ENCODE measurements at places on chromosomes 7 and 10. TPM values are rescaled to one million over a fixed set of nuclear protein-coding genes. Genes with fewer than 3 reads are reported as not detected.
A peak's percentile ranks its signal among the peaks of the same experiment; 100 is the strongest.

GRCh38 chr7:3431306-3431705 lies 130.3 kb downstream of the SDK1 start:
- no peaks in the 10 kb centered on the region for H3K27me3 ChIP-seq
- H3K4me3 ChIP-seq = no peak overlapping the region
- H3K4me1 ChIP-seq = no peaks in the 10 kb centered on the region
- no peak for DNase-seq

Gene SLC13A1
- total RNA-seq = not detected

Gene DLD
- 51.1 TPM for total RNA-seq

DNA sequence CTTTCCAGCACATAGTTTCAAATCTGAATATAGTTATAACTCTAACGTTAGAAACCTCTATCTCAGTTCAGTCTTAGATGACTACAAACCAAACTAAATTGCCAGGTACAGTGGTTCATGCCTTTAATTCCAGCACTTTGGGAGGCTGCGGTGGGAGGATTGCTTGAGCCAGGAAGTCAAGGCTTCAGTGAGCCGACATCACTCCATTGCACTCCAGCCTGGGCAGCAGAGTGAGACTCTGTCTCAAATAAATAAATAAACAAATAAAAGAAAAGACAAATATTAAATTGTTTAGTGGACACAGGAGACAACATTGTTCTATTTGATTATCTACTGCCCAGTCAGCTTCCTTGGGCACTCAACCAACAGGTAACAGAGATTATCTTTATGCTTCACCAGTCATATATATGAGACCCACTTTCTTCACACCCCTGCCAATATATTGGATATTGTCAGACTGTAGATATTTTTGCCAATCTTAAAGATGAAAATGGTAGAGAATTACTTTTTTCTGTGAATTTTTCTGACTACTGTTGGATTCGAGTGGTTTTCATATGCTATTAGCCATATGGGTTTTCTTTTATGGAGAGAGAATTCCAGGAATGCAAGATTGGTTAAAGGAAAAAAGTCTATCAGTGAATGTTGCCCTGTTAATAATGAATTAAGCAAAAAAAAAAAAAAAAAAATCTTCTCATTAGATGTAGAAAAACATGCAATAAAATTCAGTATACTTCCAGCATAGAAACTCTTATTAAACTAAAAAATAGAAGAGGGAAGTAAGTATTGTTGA lies 16.0 kb downstream of the HDAC9 start:
- H3K27me3 ChIP-seq = no peaks in the 10 kb centered on the region
- DNase-seq = no peak
- H3K4me1 ChIP-seq = no peaks in the 10 kb centered on the region
- H3K27ac ChIP-seq = no peak overlapping the region

Gene OSBPL3
- 72.7 TPM for total RNA-seq

DNA sequence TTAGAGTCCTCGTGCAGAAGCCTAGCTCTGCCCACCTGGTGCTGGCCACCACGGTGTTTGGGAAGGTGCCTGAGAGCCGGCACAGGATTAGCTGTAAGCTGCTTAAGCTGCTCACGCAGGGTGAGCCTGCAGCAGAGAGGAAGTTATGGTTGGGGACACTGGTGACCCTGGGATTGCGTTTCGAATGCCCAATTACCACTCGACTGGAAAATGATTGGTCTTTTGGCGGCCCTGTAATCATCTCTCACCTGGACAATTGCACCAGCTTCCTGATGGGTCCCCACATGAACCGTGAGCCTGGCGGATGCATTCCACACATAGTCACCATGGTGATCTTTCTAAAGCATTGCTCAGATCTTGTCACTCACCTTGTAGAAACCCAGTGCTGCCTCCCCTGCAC lies 442.3 kb upstream of the ZMIZ1 start:
- no peaks in the 10 kb centered on the region for H3K27me3 ChIP-seq
- no peak overlapping the region for H3K4me3 ChIP-seq
- no peak for DNase-seq
- H3K4me1 ChIP-seq = no peaks in the 10 kb centered on the region
- no peak overlapping the region for H3K27ac ChIP-seq
- no peaks in the 10 kb centered on the region for H3K36me3 ChIP-seq

Gene KIF11
- 2.0 TPM for total RNA-seq

- no peaks in the 10 kb centered on the region for H3K27me3 ChIP-seq
- no peaks in the 10 kb centered on the region for H3K4me1 ChIP-seq
These were observed 60.4 kb downstream of the ZNF33B start for GRCh38 chr10:42578019-42578418.

GRCh38 chr10:80253266-80253962 lies 36.0 kb downstream of the MAT1A start:
- H3K4me1 ChIP-seq = no peaks in the 10 kb centered on the region
- no peaks in the 10 kb centered on the region for H3K36me3 ChIP-seq
- H3K4me3 ChIP-seq = no peak overlapping the region
- no peak for DNase-seq
- no peaks in the 10 kb centered on the region for H3K27me3 ChIP-seq
- H3K27ac ChIP-seq = no peak overlapping the region

GRCh38 chr7:133313575-133313974 lies 60.7 kb downstream of the EXOC4 start:
- peak; percentile 1 for DNase-seq
- no peaks in the 10 kb centered on the region for H3K27me3 ChIP-seq

GRCh38 chr10:46520941-46521340 lies 35.5 kb downstream of the GPRIN2 start:
- no peaks in the 10 kb centered on the region for H3K36me3 ChIP-seq
- no peak overlapping the region for H3K4me3 ChIP-seq
- no peak for DNase-seq
- H3K4me1 ChIP-seq = no peaks in the 10 kb centered on the region
- H3K27me3 ChIP-seq = no peaks in the 10 kb centered on the region

DNA sequence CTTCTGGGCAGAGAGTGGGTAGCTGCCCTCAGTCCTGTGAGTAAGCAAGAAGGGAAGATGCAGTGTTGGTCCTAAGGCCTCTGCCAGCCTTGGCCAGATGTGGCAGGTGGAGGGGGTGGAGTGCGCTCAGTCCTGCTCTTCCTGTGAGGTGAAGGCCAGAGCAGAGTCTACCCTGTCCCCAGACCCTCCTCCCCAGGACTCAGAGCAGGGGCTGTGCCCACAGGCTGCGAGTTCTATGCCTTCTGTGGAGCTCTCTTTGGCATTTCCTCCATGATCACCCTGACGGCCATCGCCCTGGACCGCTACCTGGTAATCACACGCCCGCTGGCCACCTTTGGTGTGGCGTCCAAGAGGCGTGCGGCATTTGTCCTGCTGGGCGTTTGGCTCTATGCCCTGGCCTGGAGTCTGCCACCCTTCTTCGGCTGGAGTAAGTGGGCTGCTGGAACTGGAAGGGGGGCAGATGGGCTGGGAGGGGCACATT lies 4.0 kb downstream of the OPN4 start:
- no peaks in the 10 kb centered on the region for H3K27me3 ChIP-seq
- no peak overlapping the region for H3K4me3 ChIP-seq
- H3K4me1 ChIP-seq = no peaks in the 10 kb centered on the region
- H3K36me3 ChIP-seq = no peaks in the 10 kb centered on the region
- DNase-seq = peak; percentile 27
- no peak overlapping the region for H3K27ac ChIP-seq

Gene SEMA3E
- total RNA-seq = not detected

- H3K27ac ChIP-seq = no peak overlapping the region
- DNase-seq = no peak
- no peaks in the 10 kb centered on the region for H3K4me1 ChIP-seq
- H3K4me3 ChIP-seq = no peak overlapping the region
- H3K36me3 ChIP-seq = no peaks in the 10 kb centered on the region
These were observed 656.5 kb upstream of the COBL start for GRCh38 chr7:51973071-51973470.

Gene PAPOLB
- total RNA-seq = not detected

GRCh38 chr10:57884407-57884806 lies 383.3 kb downstream of the IPMK start:
- H3K36me3 ChIP-seq = no peaks in the 10 kb centered on the region
- H3K27me3 ChIP-seq = no peaks in the 10 kb centered on the region
- DNase-seq = no peak
- H3K4me3 ChIP-seq = no peak overlapping the region

- no peak overlapping the region for H3K27ac ChIP-seq
- H3K4me3 ChIP-seq = no peak overlapping the region
- no peak for DNase-seq
- peaks cover 9% of the 10 kb centered on the region for H3K27me3 ChIP-seq
- no peaks in the 10 kb centered on the region for H3K36me3 ChIP-seq
These were observed 39.6 kb upstream of the HSPB1 start for GRCh38 chr7:76262683-76263402.

Gene PDIA4
- total RNA-seq = 82.8 TPM

GRCh38 chr7:142563470-142563869 lies 185.8 kb upstream of the PRSS1 start:
- no peak overlapping the region for H3K27ac ChIP-seq
- no peaks in the 10 kb centered on the region for H3K36me3 ChIP-seq

GRCh38 chr7:134395604-134396003 lies 63.3 kb downstream of the AKR1B1 start:
- H3K27me3 ChIP-seq = no peaks in the 10 kb centered on the region
- H3K27ac ChIP-seq = no peak overlapping the region
- H3K4me3 ChIP-seq = no peak overlapping the region
- no peaks in the 10 kb centered on the region for H3K36me3 ChIP-seq
- DNase-seq = no peak
- no peaks in the 10 kb centered on the region for H3K4me1 ChIP-seq
